Peyer's patch (tissue), 4 donors: ENCODE measurements at places on chromosomes 6 and 20. TPM values are rescaled to one million over a fixed set of nuclear protein-coding genes. Genes with fewer than 3 reads are reported as not detected.
A peak's percentile ranks its signal among the peaks of the same experiment; 100 is the strongest.

PROKR2 gene
- not detected for total RNA-seq

GRCh38 chr6:112289038-112289566 is 34.7 kb upstream of the LAMA4 start:
- DNase-seq = peak; percentile 50

OR2H2 gene
- not detected for total RNA-seq

DNA sequence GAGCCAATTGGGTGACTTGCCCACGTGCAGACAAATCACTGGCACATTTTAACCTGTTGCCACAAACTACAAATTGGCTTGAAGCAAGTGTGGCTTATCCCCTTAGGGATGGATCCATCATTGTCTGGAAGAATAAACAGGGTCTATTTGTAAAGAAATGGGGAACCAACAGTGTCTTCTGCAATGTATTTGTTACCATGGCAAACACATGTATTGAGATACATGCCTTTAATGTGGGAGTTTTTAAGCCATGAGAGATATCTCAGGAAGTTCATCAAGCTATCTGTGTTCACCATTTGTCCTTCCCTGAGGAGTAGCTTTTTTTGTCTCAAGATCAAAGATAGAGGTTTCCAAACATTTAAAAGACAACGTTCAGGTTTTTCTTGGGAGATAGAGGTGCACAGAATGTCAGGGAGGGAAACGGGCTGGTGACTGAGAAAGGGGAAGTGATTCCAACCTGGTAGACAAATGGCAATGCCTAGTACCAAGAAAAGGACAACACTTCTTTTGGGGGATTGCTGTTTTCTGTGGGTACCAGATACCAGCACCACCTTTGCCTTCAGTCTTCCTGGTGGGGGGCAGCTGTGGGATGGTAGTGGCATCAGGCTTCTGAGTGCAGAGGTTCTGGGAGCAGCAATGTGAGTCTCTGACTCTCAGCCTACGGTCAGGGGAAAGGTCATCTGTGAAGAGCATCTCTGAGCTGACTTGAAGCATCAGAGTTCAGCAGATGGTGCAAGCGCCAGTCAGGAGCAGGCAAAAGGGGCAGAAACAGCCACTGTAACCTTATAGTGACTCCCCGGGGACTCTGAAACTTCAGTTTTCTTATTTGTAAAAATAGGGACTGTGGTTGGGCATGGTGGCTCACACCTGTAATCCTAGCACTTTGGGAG is 20.1 kb upstream of the BCAS1 start:
- no peak for DNase-seq

GRCh38 chr6:166382933-166383801 is at the start of gene MPC1:
Gene MPC1, minus strand, starts transcription at chr6:166382940. Its CDS starts 64 bp downstream, at chr6:166382876.
- DNase-seq = peak; percentile 98

LPA gene
- not detected for total RNA-seq
